IPS DF 6.9 (cell line): ENCODE measurements at places on chromosomes 1 and 21.
A peak's percentile ranks its signal among the peaks of the same experiment; 100 is the strongest.

GRCh38 chr21:42678618-42679295, 25.3 kb downstream of the PDE9A start:
- DNase-seq: no peak

- DNase-seq: no peak
Measured at GRCh38 chr1:183230413-183230812, 44.3 kb downstream of the LAMC2 start.

GRCh38 chr1:38114241-38115026, 67.8 kb upstream of the POU3F1 start:
- DNase-seq: no peak

GRCh38 chr1:165144757-165145397, 211.6 kb downstream of the LMX1A start:
- DNase-seq: peak; percentile 48

GRCh38 chr1:44655609-44656008, 18.7 kb downstream of the TMEM53 start:
- no peak for DNase-seq

DNA sequence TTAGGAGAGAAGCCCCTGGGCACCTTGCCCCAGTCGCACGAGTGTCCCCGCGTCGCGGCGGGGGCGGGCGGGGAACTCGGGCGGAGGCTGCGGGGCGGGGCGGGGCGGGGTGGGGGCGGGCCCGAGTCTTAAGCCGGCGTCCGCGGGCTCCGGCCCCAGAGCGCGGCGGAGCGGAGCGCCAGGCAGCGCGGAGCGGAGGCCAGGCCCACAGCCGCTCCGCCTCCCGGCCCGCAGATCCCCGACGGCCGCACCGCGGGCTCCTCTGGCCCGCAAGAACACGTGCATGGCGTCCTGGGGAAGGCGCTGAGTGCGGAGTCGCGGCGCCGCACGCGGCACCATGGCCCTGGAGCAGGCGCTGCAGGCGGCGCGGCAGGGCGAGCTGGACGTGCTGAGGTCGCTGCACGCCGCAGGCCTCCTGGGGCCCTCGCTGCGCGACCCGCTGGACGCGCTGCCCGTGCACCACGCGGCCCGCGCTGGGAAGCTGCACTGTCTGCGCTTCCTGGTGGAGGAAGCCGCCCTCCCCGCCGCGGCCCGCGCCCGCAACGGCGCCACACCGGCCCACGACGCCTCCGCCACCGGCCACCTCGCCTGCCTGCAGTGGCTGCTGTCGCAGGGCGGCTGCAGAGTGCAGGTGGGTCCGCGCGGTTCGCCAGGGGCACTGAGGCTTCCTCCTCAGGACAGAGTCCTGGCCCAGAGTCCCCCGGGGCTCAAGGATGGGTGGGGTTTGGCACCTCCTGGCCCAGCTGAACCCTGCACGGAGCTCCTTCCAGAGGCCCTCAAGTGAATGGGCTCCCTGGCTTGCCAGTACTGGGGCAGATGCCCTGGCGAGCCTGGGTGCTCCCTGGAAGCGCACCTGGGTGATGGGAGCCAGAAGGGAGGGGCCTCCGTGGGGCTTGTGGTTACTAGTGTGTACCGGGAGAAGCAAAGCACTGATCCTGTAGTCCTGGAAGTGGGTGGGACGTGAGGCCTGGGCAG, at the start of gene ESPN:
TSS of gene ESPN (plus strand) at position 158 of the 975 bp plus-strand sequence. CDS start at position 338, 180 bp downstream.
- DNase-seq: no peak

GRCh38 chr1:36411674-36412648, 14.3 kb upstream of the LSM10 start:
- no peak for DNase-seq

DNA sequence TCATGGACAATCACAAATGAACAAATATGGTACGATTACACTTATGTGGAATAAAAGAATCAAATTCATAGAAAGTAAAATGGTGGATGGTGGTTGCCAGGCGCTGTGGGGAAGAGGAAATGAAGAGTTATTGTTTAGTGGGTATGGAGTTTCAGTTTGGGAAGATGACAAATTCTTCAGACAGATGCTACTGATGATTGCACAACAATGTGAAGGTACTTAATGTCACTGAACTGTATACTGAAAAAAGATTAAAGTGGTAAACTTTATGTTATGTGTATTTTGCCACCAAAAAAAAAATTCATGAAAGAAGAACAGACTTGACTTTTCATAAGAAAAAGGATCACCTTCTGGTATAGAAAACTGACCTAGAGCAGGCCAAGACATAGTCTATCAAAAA, 745.6 kb upstream of the CXADR start:
- no peak for DNase-seq

DNA sequence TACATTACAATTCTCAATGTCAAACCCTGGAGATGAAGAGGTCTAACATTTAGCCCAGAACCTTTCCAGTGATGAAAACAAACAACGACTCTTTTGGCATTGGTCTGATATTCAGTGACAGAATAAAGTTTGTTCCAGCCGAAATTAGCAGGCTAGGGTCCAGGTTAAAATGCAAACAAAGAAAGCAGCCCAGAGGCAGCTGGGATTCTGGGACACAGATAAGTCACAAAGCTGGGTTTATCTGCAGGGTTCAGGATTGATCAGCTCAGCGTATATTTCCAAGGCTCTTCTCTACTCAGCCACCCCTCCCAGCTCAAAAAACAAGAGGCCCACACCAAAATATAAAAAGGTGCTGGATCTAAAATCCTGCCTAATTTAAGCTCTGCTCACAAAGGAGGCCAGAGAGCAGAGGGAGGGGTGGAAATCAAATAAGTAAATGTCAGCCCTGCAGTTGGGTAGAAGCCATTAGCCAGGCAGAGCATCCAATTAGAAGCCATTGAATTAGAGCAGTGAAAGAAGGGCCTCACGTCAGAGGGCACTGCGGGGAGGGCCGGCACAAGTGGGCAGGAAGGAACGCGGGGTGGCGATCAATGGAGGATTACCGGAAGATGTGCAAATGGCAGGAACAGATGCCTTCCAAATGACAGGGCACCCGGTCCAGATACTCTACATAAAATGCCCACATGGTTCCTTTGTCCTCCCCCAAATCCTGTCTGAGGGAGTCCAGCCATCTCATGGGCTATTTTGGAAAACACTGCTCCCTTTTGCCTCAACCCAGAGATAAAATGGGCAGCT, 3.2 kb upstream of the KLHDC8A start:
- DNase-seq: no peak

DNA sequence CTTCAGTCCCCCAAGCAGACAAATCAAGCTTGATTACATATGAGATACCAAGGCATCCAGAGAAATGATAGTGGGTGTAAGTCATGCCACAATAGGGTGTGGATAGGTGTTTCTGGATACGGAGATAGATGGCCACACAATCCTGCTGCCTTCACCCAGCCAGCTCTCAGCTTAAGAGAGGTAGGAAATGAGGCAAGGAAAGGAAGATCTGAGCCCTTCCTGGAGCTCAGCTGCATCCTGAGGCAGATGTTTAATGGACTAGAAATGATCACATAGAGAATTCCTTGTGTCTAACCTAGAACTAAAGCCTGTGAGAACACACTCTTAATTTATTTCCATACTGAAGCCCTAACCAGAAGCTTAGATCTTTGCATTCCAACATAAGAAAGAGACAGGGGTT, 210.3 kb downstream of the ST6GALNAC3 start:
- no peak for DNase-seq

DNA sequence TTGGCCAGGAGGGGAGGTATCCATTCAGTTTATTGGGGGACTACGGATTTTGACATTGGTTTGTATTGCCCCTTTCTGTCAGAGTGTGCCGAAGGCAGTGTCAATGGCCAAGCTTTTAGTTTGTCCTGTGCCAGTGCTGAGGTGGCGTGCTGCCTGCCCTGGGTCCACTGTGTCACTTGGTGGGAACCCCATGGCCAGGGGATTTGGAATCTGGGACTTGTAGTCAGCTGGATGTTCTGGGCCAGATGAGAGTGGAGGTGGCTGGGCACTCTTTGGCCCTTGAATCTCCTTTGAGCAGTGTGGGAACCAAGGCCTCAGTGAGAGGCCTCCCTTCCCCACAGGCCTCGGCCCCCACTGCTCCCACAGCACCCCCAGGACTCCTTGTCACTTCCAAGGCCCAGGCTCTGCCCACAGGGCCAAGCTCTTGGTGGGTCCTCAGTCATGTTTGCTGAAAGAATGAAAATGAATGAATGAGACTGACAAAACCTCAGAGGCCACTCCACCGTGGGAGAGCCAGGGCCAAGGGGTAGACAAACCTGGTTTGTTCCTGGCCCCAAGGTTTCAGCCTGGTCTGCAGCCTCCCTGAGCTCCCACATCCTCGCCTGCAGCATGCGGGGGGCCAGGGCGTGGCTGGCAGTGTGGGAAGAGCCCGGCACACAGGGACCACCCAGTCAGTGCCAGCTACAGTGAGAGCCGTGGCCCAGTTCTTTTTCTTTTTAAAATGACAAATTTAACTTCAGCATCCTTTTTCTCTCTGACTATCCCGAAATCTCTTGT, 412.2 kb downstream of the MATN1 start:
- no peak for DNase-seq

DNA sequence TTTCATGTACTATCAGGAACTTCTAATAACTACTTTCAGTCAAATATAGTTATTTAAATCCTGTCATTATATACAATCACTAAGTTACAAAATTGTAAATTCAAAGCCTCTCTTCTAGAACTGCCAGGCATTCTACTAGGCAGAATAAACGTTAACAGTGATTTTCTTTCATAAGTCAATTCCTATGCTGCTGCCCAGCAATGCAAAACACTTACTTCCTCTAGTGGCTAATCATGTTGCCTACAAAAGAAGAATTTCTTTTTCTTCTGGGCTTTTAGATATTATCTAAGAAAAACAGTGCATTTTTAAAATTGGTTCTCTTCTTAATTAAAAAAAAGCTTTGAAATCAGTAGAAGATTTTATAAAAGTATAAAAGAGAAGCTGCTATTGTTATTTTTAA, 509.8 kb upstream of the ADAMTS5 start:
- DNase-seq: no peak

GRCh38 chr21:16773206-16773605, 739.6 kb upstream of the CXADR start:
- no peak for DNase-seq

DNA sequence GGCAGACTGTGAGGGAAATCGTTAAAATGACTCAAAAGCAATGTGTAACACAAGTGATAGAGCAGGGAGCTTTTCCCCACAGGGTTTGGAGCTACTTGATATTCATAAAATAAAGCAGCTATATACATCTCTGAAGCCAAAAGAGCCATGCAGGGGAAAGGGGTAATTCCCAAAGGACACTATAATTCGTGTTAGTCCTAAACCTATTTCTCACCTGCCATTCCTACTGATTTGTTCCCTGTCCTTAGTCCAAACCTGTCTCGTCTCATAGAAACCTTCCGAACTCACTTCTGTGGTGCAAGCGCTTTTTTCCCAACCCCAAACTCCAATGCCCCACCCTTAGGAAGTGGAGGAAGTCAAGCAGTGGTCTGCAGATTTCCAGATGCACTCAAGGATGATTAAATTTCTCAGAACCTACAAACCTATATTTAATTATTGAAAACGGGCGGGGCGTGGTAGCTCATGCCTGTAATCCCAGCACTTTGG, 946 bp upstream of the HNRNPR start:
- no peak for DNase-seq

DNA sequence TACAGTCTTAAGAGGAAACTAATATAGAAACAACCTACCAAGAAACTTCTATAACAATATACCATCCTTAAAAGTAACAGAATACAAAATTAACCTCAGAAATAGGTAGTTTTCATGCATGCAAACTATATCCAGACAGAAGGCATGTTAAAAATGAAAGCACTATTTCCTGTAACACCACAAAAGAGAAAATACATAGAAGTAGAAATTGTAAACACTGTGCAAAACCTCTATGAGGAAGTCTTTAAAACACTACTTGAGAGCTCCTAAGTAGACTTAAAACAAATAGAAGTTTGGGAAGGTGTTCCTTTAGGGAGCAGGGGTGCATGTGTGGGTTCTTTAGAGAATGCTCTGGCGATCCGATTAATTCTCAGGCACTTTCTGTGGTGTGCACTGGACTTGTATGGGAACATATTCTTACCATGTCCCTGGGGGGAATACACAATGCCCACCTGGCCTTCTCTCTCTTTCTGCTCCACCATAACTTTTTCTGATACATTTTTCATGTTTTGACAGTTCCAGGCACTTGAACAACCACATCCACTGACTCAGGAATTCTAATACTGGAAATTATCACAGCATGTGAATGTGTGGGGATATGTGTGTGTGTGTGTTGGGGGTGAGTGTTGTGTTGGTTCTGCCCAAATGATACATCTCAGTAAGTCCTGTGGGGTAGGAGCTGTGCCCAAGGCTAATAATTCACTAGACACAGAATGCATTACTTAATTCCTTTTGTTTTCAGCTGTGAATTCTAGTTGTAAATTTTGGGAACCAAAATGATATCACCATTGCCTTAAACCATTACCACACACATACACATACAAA, 866.3 kb upstream of the B3GALT2 start:
- no peak for DNase-seq

- peak; percentile 35 for DNase-seq
Measured at GRCh38 chr1:202143768-202144401, 652 bp downstream of the ARL8A start.

- DNase-seq: no peak
Measured at GRCh38 chr1:45437323-45437722, 53.6 kb downstream of the TESK2 start.

DNA sequence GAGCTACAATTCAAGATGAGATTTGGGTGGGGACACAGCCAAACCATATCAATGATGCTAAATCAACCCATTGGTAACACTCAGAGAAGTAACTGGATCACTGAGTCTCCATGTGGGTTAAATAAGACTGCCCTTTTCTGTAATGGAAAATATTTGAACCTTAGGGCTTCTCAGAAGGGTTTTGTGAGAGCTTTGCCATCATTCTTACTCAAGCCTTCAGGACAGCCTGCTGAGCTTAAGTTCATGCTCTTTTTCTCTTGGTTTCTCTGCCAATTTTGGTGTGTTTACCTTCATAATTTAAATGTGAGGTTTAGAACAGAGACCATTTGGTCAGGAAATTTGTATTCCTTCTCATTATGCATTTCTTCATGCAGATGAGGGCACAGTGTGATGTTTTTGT, 74.7 kb downstream of the DISC1 start:
- no peak for DNase-seq

GRCh38 chr1:113396585-113396984, 6.3 kb downstream of the MAGI3 start:
- no peak for DNase-seq

DNA sequence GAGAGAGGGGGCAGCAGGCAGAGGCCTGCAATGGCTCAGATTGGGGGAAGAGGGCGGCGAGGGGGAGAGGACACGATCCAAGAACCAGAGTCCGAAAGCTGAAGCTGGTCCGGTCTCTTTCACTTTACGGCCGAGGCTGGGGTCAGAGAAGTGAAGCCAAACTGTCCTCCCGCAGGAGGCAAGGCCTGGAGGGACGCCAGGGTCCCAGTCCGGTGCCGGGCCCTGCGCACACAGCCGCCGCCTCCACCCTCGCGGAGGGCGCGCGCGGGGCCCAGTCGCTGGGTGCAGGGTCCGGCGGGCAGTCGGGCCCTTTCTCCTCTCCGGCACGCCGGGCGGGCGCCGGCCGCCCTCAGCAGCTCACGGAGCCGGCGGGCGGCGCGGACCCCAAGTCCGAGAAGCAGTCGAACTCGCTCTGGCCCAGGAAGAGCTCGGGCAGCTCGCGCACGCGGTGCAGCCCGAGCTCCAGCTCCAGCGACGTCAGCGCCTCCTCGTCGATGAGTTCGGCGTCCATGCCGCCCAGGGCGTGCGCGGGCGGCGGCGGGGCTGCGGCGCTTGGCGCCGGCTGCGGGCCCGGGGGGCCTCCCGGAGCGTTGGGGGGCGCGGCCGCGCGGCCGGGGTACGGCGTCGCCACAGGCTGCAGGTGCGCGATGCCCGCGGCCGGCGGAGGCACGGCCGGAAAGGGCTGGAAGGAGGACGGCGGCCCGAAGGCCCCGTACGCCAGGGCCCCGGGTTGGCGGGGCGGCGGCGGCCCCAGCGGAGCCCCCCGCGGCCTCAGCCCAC, 749 bp downstream of the CITED4 start:
- DNase-seq: no peak

GRCh38 chr1:36836196-36836883, 198.0 kb downstream of the GRIK3 start:
- no peak for DNase-seq
